ENCODE measurements at places on chromosomes 4 and X.

DNA sequence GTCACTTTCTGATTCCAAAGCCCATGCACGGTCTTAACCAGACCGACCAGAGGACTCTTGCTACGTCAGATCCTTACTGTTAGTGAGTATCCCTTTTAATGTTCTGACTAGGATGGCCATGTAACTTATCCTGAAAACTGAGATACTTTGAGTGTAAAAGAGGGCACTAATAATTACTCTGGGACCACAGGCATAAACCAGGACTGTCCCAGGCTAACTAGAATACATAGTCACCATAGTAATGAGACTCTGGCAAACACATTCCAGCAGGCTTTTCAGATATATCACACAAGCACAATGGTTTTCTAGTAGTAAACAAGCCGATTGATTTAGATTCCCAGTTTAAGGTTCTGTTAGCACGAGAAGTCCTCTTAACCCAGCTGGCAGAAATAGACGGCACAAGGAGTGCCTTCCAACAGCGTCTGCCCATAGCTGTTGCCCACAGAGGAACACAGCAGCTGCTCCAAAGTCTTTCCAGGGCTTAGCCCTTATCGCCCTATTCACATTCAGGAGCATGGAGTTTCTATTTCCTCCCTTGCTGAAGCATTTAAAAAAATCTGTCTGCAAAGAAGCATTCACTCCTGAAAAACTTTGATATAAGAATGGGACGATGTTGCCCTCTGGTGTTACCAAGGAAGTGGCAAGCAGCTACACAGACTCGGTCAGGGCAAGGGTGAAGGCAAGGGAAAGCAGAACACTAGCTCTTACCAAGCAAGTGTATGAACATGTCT is 92.4 kb downstream of the CXCL13 start:
- DNase-seq = peak; percentile 72

DNA sequence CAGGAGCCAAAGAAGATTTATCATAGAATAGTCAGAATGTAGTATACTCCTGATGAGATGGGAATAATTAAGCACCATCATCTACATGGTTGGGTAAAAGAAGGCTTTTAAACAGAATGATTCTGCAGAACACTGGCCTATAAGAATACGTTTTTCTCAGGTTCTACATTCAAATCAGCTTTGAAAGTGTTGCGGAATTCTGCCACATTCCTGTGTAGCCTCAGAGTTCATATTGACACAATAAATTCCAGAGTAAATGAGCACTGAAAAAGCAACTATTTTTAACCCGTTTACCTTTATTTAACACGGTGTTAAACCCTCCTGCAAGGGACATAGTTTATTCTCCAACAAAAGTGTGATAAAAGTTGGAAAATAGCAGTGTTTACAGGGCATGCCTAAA is 950.2 kb upstream of the SLIT2 start:
- no peak for DNase-seq

DNA sequence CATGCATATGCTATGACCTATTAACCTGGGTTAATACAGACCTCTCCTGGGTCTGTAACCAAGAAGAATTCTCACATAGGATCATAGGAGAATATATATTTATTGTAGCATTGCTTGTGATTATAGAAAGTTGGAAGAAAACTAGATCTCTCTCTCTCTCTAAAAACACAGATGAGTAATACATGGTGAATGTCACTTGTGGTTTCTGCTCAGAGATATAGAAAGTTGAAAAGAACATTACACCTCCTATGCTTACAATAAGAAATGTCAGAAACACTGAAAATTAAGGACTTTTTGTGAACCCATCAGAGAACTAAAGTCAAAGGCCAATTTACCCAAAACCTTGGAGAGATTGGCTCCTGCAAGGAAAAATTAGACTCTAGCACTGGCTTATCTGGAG is 1389.5 kb downstream of the FAM133A start:
- DNase-seq = no peak

DNA sequence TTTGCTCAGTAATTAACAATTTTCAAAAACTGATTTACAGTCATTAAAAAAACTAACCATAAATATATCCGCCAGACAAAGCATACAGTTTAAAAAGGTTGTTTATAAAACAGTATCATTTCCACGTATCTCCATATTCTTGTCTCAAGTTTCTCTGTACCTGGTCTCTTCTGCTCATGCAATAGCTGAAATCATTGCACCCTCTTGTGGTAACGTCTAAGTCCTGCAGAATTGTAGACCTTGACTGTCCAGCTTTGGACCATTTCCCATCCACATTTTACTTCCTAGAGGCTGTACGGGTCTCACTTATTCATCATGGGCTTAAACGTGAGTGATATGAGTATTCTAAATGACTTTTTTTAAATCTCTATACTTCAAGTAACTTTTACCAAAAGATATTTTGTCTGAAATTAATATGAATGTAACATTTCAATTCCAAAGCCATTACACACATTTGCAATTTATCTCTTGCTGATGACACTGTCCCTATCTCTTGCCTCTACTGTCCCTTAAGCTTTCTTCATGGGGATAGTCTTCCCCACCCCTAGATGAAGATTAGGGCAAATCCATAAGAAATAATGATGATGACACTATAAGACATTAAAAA is 118.5 kb downstream of the BTC start:
- DNase-seq = peak; percentile 32

DNA sequence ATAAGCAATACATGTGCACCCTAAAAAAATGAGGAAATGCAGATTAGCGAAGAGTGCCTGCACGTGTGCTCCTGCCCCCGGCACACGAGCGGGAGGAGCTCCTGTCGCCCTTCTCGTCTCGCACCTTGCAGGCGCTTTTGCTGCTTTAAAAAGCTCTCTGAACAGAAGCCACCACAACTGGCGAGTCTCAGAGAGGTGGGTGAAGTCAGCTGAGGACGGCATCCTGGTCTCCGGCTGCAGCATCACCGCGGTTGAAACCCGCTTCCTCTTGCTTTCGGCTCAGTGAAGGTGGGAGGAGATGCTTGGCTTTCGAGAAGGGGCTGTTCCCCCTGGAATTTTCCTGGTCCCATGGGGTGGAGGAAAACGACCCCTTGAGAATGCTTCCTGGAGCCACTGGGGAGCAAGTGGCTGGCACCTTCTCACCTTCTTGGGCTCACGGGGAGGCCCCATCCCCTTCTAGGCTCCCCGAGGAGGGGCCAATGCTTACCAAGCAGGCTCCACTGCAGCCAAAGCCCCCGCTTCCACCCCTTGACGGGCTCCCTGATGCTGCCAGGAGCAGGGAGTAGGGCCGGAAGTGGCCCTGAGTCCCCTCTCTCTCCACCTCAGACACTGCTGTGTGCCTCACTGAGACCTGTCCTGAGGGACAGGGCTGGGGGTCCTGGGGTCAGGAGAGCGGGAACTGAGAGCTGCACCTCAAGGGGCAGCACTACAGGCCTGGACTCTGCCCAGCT is 29.2 kb upstream of the MXD4 start:
- no peak for DNase-seq

- peak; percentile 30 for DNase-seq
Observed at GRCh38 chrX:24494647-24495075, 29.6 kb downstream of the PDK3 start.

DNA sequence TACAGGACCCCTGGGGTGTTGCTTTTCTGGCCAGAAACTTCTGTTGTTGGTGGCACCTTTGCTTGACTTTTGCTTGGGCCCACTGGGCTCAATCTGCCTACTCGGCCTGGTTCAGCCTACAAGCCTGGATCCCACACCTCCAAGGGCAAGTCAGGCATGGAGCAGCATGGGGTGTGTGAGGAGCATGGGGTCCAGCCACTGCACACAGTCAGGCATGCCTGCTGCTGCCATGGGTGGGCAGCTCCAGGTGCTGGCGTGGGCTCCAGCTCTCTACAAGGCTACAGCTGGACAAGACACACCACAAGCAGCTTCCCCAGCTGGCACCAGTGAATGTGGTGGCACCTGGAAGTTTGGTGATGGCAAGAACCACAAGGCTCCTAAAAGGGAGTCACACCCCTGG is 1683.1 kb upstream of the ADGRL3 start:
- no peak for DNase-seq
